ENCODE measurements at places on chromosomes 4 and X.

GRCh38 chrX:29382811-29383210, 795.6 kb downstream of the IL1RAPL1 start:
- DNase-seq = no peak

DNA sequence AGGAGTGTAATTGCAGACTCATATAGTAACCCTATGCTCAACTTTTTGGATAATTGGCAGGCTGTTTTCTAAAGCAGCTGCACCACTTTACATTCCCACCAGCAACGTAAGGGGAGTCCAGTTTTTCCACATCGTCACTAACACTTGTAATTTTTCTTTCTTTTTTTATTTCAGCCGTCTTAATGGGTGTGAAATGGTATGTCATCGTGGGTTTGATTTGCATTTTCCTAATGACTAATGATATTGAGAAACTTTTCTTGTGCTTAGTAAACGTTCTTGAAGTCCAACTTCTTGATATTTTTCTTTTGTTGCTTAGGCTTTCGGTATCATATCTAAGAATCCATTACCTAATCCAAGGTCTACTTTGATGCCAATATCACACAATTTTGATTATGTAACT, 95.3 kb upstream of the IL1RAPL1 start:
- no peak for DNase-seq

GRCh38 chrX:103215425-103215991, 600 bp downstream of the BEX4 start:
- no peak for DNase-seq

GRCh38 chr4:34950926-34951325, 1293.4 kb downstream of the ARAP2 start:
- DNase-seq = no peak

- DNase-seq = no peak
These were observed 624.1 kb upstream of the GNPDA2 start for GRCh38 chr4:45350438-45350837.

GRCh38 chr4:140816806-140817510, 60.8 kb upstream of the TBC1D9 start:
- no peak for DNase-seq

DNA sequence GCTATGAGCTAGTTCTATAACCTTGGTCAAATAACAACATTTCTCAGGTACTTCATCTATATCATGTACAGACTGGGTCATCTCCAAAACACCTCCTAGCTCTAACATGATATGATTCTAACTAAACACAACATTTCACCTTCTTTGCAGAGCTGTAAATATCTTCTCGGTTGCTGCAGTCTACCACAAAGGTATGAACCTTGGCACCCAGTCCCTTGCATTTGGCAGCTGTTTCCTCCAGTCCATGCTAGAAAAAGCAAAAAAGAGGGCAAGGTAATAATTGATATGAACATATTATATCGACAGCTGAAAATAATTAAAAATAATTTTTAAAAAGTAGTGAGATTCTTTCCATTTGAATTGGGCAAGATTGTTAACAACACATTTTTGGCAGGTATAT, 8.9 kb downstream of the HSD17B11 start:
- no peak for DNase-seq

DNA sequence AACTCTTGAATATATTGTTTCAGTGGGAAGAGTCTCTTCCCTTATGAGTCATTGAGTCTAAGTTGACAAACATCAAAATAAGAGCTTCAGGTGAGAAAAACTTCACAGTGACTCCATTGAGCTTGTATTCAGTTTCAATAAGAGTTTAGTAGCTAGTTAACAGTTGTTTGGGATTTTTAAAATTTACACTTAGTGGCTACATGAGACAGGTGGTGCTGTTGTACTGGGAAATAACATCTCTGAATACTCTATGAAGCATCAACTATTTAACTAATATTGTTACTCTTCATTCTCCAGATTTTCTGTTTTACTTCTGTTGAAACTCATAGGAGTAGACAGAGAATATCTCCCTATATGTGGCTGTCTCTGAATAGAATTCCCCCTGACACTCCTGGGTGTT, 1609.1 kb downstream of the C4orf33 start:
- no peak for DNase-seq

DNA sequence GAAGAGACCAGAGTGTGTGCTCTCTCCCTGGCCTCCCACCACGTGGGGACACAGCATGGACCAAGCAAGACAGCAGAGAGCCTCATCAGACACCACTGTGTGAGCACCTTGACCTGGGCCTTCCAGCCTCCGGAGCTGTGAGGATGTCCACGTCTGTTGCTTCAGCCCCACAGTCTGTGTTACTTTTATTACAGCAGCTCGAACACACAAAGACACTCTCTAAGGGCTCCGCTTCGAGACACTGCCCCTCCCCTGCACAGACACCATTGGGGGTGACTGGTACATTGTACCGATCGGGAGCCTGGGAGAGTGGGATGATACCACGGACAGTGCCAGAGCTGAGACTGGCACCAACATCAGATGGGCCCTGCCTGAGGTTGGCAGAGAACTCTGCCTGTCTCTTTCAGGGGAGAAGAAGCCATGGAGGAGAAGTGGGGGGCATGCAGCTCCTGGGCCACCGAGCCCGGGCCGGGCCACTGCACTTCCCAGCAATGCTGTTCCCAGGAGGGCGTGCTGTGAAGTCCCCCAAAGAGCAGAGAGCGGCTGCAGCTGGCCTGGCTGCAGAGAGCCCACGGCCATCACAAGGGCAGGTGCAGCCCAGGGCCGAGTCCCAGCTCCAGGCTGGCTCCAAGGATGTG, 48.1 kb upstream of the HMX1 start:
- DNase-seq = no peak

DNA sequence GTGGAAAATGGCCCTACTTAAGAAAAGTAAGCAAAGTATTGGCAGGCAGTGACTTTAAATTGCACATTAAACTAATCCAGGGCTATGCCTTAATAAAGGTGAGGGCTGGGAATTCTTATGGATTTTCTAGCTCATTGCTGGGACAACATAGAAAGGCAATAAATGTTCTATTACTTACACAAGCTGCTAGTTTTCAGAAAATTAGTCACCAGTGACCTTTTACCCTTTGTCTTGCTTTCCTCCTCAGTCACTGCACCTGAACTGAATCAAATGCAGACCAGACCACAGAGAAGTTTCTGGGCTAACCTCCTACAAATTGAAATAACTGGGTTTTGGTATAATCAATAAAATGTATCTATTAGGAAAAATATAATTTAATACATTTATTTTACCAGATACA, 694.4 kb upstream of the FAM241A start:
- no peak for DNase-seq

DNA sequence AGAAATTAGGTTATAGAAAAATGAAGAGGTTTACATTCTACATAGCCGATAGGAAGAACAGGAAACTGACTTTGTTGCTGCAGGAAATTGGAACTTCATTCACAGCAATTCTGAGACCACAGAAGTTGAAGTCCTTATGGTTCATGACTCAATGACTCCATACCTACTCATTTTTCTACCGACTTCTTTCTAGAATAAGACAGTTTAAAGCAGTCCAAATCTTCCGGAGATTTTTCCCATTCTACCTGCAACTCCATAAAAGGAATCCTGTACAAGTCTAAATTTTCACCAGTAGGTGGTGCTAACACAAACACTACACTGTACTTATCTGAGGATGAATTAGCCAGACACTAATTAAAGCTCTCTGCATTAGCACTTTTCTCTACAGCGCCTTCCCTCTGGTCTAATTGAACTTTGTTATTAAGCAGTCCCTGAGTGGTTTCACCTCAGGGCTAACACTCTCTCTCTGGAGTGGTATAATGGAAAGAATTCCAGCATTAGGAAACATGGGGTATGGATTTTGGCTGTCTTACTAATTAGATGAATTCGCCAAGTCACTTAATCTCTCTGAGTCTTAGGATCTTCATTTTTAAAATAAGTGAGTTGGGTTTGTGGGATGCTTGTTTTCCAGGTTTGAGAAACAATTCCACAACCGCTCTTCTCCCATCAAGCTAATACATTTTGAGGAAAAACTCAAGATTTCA, 167.9 kb downstream of the SMIM20 start:
- no peak for DNase-seq
